ENCODE measurements at places on chromosomes 6 and 20. TPM values are rescaled to one million over a fixed set of nuclear protein-coding genes. Genes with fewer than 3 reads are reported as not detected.
A peak's percentile ranks its signal among the peaks of the same experiment; 100 is the strongest.

DNA sequence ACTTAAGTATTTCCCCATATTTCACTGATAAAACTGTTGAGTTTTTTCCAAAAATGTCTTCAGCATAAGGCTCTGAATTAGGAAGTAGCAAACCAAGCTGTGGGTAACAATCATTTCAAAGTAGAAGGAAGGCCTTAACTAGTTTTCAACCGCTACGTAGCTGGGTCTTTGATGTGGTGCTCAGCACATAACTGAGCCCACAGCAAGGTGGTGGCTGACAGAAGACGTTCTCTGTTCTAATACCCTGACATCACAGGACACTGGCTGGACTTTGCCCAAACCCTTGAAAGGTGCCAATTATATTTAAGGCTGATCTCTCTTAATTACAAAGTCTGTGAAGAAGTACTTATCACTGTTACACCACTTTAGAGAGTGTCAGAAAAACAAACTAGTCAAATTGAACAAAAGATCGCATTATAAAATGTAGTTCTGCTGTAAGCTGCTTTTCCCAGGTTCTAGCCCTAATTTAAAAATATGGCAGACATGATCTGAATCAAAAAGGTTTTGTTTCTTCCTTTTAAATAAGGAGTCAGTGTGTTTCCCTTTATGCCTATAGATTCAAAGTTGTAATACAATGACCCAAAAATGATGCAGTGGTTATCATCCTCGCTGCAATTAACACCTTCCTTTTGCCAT is 26.7 kb downstream of the MAN1A1 start:
- H3K36me3 ChIP-seq: no peaks in the 10 kb centered on the region
- no peak for DNase-seq
- H3K27ac ChIP-seq: no peak overlapping the region
- H3K4me1 ChIP-seq: peaks cover 17% of the 10 kb centered on the region

DNA sequence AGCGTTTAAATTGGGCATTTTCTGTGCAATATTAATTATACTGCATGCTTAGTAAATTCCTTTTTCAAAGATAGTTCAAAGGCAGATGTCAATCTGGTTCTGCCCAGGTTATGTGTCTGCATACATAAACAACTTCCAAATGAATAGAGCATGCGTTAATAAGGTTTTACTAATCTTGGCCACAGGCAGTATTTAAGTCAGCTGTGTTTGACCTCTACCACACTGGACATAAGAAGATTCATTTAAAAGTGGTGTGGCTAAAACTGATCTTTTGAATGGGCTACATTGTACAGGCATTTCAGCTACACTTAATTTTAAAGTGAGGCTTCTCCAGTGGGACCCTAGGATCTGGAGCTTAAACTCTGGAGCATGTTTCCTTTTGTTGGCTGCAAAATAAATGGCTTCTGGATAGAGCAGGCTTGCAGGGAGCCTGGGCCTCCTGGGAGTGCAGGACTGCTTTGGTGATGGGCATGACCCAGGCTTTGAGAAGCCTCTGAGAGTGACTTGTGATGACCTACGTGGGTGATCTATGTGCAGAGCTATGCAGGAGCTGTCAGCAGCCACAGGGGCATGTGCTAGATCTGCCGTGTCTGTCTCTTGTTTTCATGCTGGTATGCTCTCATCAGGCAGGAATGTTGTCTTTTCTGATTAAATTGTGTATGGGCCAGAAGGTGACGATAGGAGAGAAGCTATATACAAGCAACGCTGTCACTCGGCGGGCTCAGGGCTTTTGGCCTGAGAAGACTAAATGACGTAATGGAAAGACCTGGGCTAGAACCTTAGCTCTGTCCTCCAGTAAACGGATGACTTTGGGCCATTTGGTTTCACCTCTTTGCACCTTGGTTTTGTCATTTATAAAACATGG is 331.2 kb downstream of the QKI start:
- H3K4me1 ChIP-seq: peaks cover 5% of the 10 kb centered on the region
- no peaks in the 10 kb centered on the region for H3K27me3 ChIP-seq
- no peak overlapping the region for H3K27ac ChIP-seq
- H3K4me3 ChIP-seq: no peak overlapping the region
- DNase-seq: no peak

GRCh38 chr6:122778302-122778701 is 1.2 kb upstream of the FABP7 start:
- no peak for DNase-seq
- no peaks in the 10 kb centered on the region for H3K4me1 ChIP-seq
- H3K4me3 ChIP-seq: no peak overlapping the region
- no peak overlapping the region for H3K27ac ChIP-seq
- no peaks in the 10 kb centered on the region for H3K36me3 ChIP-seq
- no peaks in the 10 kb centered on the region for H3K27me3 ChIP-seq

GRCh38 chr6:41729624-41730023 is 5.8 kb downstream of the TFEB start:
- no peak overlapping the region for H3K4me3 ChIP-seq
- DNase-seq: no peak
- no peak overlapping the region for H3K27ac ChIP-seq
- no peaks in the 10 kb centered on the region for H3K36me3 ChIP-seq
- H3K4me1 ChIP-seq: peaks cover 80% of the 10 kb centered on the region
- no peaks in the 10 kb centered on the region for H3K27me3 ChIP-seq

GRCh38 chr6:13383328-13384163 is 55.2 kb upstream of the TBC1D7 start:
- no peak overlapping the region for H3K27ac ChIP-seq
- peaks cover 7% of the 10 kb centered on the region for H3K4me1 ChIP-seq
- DNase-seq: peak; percentile 6

The RIMS4 gene
- not detected for total RNA-seq

- H3K27ac ChIP-seq: no peak overlapping the region
- no peaks in the 10 kb centered on the region for H3K36me3 ChIP-seq
- H3K4me3 ChIP-seq: no peak overlapping the region
- no peaks in the 10 kb centered on the region for H3K27me3 ChIP-seq
- no peaks in the 10 kb centered on the region for H3K4me1 ChIP-seq
- DNase-seq: no peak
These were observed 313.7 kb upstream of the SUPT3H start for GRCh38 chr6:45691426-45691825.

GRCh38 chr20:12824328-12825225 is 184.2 kb upstream of the SPTLC3 start:
- H3K27ac ChIP-seq: no peak overlapping the region
- no peak for DNase-seq
- H3K4me3 ChIP-seq: no peak overlapping the region
- H3K4me1 ChIP-seq: no peaks in the 10 kb centered on the region
- H3K27me3 ChIP-seq: no peaks in the 10 kb centered on the region

The MAPK14 gene
- total RNA-seq: 42.8 TPM

DNA sequence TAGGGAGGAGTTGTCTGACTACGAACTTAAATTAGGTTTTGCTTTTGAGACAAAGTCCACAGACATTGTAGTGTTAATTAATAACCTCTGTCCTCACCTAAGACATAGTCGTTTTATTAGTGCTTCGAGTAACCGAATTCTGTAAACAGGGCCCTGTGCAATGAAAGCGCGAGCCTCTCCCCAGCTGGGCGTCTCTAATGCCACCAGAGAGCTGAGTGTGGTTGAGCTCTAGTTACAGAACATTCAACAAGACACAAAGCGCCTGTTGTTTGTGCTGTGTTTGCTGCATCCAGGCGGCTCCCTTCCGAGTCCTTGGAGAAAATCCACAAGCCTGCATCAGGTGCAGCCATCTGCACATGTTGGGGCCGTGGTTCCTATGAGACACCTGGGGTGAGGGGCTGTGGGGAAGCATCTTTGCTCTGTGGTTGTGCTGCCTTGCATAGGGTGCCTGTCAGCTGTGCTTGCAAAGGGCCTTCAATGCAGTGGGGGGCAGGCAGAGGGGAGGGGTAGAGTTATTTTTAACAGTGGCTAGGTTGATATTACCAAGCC is 63.9 kb downstream of the CD164 start:
- no peak overlapping the region for H3K27ac ChIP-seq
- no peaks in the 10 kb centered on the region for H3K36me3 ChIP-seq
- H3K4me3 ChIP-seq: no peak overlapping the region
- H3K4me1 ChIP-seq: peaks cover 8% of the 10 kb centered on the region
- H3K27me3 ChIP-seq: no peaks in the 10 kb centered on the region
- no peak for DNase-seq

DNA sequence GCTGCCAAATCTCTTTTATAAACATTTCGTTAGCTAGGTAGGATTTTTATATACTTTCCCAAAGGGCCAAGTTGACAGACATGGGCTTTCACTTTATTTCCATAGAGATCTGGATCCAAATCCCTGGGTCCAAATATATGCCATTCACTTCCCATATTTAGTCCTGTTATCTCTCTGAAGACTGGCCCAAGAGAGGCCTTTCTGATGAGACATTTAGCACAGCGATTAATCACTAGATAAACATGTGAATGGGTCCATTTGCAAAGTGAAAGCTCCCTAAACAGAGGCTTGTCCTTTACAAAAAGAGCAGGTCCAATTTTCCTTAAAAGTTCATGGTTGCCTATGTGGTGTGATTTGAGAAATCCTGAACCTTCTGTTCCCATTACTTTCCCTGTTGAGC is 132.6 kb downstream of the TRMT11 start:
- no peaks in the 10 kb centered on the region for H3K27me3 ChIP-seq
- no peaks in the 10 kb centered on the region for H3K36me3 ChIP-seq
- H3K27ac ChIP-seq: no peak overlapping the region

- DNase-seq: no peak
- no peaks in the 10 kb centered on the region for H3K4me1 ChIP-seq
- no peak overlapping the region for H3K4me3 ChIP-seq
- no peak overlapping the region for H3K27ac ChIP-seq
- H3K27me3 ChIP-seq: no peaks in the 10 kb centered on the region
- H3K36me3 ChIP-seq: no peaks in the 10 kb centered on the region
These were observed 47.4 kb downstream of the MOCS1 start for GRCh38 chr6:39886871-39887270.

The OPRM1 gene
- not detected for total RNA-seq

GRCh38 chr20:64108731-64109681 is 1.6 kb upstream of the NPBWR2 start:
- H3K4me1 ChIP-seq: no peaks in the 10 kb centered on the region
- no peaks in the 10 kb centered on the region for H3K36me3 ChIP-seq
- no peak for DNase-seq
- H3K27me3 ChIP-seq: no peaks in the 10 kb centered on the region
- no peak overlapping the region for H3K4me3 ChIP-seq

The BMP5 gene
- total RNA-seq: not detected

The MATN4 gene
- not detected for total RNA-seq

DNA sequence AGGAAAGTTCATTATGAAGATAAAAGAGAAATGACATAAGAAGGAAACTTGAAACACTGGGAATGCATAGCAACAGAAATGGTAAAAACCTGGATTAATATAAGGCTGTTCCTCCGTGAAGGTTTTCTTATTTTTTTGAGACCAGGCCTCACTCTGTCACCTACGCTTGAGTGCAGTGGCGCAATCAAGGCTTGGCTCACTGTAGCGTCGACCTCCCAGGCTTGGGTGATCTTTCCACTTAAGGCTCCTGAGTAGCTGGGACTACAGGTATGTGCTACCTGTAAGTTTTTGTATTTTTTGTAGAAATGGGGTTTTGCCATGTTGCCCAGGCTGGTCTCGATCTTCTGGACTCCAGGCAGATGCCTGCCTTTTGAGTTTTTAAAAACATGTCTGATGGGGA is 51.7 kb downstream of the PANK2 start:
- H3K27ac ChIP-seq: no peak overlapping the region
- no peak overlapping the region for H3K4me3 ChIP-seq
- peaks cover 13% of the 10 kb centered on the region for H3K36me3 ChIP-seq
- DNase-seq: no peak

DNA sequence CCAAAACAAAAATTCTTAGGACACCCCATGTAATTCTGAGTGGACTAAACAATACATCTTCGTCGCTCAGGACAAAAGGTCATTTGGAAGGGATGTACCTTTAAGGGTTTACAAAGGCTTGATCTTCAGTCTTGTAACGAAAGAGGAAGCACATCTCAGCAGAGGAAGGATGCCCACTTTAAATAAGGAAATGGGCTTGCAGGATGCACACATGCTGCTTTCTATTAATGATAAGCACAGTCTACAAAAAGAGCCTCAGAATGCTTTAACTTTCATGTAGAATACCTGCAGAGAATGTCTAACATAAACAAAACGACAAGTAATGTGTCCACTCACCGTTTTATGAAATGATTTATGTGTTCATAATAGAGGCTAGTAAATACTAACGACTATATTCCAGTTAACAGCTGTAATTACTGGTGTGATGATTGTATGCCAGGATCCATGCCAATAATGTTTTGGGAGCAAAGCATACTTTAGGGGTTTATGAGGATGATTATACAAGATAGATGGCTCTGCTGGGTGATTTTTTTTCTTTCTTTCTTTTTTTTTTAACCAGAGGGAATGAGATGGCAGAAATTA is 216.9 kb downstream of the GMDS start:
- DNase-seq: no peak
- H3K4me3 ChIP-seq: no peak overlapping the region
- H3K4me1 ChIP-seq: no peaks in the 10 kb centered on the region
- no peaks in the 10 kb centered on the region for H3K27me3 ChIP-seq

GRCh38 chr6:7261032-7261841 is 51.8 kb downstream of the SSR1 start:
- H3K4me1 ChIP-seq: peaks cover 17% of the 10 kb centered on the region
- peak overlapping the region; percentile 69 for H3K4me3 ChIP-seq
- H3K27me3 ChIP-seq: peaks cover 13% of the 10 kb centered on the region
- H3K27ac ChIP-seq: no peak overlapping the region
- H3K36me3 ChIP-seq: no peaks in the 10 kb centered on the region

- H3K4me1 ChIP-seq: no peaks in the 10 kb centered on the region
- DNase-seq: no peak
- no peak overlapping the region for H3K27ac ChIP-seq
- no peak overlapping the region for H3K4me3 ChIP-seq
- H3K36me3 ChIP-seq: no peaks in the 10 kb centered on the region
These were observed 37.6 kb upstream of the CHMP4B start for GRCh38 chr20:33773412-33774089.

The CST1 gene
- not detected for total RNA-seq

- H3K27ac ChIP-seq: no peak overlapping the region
- DNase-seq: no peak
- no peaks in the 10 kb centered on the region for H3K27me3 ChIP-seq
These were observed 86.7 kb upstream of the SYNDIG1 start for GRCh38 chr20:24382743-24383142.

The SRMS gene
- total RNA-seq: not detected

Measured in CD4-positive, alpha-beta T cell (primary cell).